ENCODE measurements at places on chromosomes 6 and 20.

GRCh38 chr6:131163886-131164285 lies 28.6 kb downstream of the AKAP7 start:
- no peak for DNase-seq

DNA sequence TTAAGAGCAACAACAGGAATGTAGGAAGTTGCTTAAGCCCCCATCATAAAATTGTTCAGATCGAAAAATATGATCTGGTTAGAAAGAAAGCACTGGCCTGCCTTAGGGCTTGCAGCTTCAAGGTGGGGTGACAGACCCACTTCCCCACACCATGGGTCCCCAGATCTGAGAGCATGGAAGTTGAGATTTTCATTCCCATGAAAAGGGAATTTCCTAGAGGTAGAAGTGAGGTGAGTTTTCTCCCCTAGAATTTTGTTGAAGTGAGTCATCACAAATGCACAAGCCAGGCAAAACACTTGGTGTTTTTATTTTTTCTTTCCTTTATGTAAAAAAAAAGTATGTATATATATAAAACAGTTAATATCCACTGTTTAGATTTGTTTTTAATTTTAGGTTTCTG lies 213.6 kb upstream of the SUPT3H start:
- DNase-seq = no peak

DNA sequence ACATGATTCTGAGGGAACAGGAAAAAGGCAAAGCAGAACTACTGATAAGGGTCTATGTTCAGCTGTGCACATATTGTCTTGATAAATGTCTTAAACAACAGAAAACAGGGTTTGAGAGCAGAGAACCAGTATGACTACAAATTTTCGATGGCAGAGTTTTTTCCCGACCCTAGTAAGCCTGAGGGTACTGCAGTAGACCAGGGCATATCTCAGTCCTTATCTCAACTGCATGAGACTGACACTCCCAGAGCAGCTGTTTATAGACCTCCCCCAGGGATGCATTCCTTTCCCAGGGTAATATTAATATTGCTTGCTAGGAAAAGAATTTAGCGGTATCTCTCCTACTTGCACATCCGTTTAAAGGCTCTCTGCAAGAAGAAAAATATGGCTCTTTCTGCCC lies 1176.8 kb upstream of the ADGRB3 start:
- no peak for DNase-seq

- DNase-seq = no peak
Observed at GRCh38 chr6:34339432-34339831, 53.0 kb downstream of the NUDT3 start.

DNA sequence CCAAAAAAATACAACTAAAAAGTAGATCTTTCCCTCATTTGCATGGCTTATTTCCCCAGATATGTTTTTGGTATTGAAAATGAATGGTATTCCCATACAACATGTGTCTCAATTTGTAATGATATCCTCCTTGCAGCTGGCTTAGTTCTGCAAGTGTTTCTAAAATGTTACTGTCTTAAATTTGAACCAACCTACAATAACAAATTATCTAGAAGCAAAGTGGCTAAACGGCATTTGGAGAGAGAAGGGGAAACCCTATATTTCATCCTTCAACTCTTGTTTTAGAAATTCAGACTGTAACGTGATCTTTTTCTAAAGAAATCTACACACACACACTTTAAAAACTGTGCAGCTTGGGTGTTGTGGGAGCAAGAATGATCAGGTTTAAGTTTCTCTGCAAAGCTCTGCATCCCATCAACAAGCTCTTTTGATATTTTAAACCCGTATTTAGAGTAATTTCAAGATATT lies 153.0 kb downstream of the SOBP start:
- no peak for DNase-seq

DNA sequence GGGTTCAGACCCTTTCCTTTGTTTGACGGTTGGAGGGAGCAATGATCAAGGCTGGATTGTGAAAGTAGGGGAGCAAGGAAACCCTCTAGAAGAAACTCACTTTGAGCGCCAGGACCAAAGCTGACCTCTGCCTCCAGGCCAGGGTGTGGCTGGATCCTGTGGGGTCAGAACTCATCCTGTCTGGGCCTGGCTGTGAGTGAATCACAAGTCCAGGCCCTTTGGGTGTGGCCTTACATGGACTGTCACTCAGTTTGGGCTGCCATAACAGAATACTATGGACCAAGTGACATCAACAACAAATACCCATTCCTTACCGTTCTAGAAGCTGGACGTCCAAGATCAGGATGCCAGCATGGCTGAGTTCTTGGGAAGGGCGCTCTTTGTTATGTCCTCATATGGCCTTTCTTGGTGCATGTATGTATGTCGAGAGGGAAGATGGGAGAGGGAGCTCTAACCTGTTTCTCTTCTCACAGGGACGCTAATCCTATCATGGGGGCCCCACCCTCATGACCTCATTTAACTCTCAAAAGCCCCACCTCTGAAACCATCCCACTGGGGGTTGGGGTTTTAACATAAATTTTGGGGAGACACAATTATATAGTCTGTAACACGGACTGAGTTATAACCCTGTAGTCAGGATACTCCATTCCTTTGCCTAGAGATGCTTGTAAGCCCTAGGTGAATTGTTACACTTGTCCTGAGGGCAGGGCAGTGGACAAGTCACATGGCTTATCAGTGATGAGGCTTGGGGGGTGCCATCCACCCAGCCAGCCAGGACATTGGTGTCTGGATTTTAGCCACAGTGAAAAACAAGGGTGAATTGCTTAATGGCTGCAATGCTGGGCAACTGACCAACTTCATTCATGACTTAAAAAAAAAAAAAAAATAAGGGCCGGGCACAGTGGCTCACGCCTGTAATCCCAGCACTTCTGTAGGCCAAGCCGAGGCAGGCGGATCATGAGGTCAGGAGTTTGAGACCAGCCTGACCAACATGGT lies 80.0 kb downstream of the TRMT11 start:
- no peak for DNase-seq

DNA sequence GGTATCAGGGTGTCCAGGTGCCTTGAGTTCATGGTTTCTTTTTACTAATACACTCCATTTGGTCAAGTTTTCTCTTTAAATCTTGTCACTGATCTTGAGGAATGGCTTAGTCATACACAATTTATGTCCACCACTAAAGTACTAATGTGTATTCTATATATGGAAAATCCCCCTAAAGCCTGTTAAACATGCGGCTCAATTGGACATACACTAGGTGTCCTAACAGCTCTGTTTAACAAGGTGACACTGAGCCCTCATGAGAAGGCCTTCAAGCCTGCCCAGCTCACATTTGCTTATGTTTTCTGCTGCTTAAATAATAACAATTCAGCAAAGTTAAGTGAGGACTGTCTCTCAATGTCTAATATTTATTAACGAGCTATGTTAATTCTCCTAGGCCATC lies 31.5 kb downstream of the PDE7B start:
- no peak for DNase-seq

DNA sequence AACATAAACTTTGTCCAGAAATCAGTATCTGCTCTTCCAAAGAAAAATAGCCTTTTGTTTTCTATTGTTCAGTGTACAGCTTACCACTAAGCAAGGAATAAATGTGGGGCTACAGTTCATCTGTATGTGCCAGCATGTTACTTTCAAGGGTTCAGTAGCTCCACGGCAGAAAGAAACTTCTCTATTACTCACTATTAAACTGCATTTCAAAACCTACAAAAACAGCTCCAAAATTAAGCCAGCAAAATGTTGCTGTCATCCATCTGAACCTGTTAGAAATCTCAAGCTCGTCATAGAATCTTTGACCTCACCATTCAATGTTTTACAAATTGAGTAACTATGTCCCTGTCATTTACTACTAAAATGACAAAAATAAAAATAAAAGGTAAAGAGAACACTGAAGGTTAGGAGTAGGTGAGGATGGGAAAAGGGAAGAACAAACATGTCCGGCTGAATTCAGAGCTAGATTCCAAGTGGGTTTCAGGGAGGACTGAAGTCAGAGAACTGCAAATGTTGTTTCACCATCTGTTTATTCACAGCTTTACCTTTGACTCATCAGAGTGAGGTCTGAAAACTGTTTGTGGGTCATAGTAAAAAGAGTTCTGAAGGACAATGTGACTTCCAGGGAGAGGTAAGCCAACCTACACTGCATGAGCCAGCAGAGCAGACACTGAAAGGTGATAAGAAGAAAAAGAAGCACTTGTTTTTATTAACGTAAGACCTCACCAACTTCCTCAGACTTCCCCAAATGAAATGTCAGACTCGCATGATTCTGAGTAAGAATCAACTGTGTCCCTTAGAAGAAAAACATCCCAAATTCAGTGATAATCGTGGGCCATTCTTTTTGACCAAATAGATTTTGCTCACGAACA lies 62.0 kb downstream of the ATXN1 start:
- peak; percentile 56 for DNase-seq

Measured in activated CD8-positive, alpha-beta T cell treated with anti-CD3 and anti-CD28 coated beads for 36 hours (primary cell).